Fibroblast of skin of back (primary cell): ENCODE measurements at places on chromosomes 3 and 15.

DNA sequence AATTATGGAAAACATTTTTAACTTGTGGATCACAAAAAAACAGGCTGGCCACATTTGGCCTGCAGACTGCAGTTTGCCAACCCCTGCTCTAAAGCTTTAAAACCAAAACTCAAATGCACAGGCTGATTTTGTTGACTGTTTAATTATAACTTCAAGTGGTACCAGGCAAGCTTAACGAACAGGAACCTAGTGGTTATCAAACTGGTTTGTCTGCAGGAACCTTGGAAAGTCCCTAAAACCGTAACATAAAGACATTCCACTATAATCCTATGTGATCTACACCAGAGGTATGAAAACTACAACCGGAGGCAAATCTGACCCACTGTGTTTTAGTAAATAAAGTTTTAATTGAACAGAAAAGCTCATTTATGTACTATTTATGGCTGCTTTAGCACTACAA is 52.4 kb downstream of the TBL1XR1 start:
- no peak for DNase-seq

GRCh38 chr15:61755467-61755866 is 304.8 kb downstream of the VPS13C start:
- no peak for DNase-seq

DNA sequence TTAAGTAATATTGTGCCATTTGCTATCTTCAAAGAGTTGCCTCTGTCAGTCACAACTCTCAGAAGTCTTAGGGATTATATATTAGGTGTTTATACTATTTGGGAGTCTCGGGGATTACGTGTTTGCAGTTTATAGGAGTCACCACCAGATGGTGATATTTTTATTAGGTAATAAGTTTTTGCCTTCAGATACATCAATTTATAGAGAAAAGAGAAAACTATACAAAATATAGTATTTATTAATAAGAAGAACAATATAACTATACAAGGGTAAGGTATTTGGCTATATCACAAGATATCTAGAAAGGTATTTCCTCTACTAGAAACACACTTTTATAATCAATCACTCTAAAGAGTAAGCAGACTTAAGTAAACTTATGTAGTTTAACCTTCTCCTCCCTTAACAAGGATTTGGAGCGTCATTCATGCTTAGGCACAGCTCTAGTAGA is 10.7 kb upstream of the DHX36 start:
- peak; percentile 41 for DNase-seq

- no peak for DNase-seq
These were observed 13.5 kb upstream of the DNAH1 start for GRCh38 chr3:52302426-52303145.

GRCh38 chr15:69591905-69592508 is 139.4 kb downstream of the RPLP1 start:
- DNase-seq = peak; percentile 10

DNA sequence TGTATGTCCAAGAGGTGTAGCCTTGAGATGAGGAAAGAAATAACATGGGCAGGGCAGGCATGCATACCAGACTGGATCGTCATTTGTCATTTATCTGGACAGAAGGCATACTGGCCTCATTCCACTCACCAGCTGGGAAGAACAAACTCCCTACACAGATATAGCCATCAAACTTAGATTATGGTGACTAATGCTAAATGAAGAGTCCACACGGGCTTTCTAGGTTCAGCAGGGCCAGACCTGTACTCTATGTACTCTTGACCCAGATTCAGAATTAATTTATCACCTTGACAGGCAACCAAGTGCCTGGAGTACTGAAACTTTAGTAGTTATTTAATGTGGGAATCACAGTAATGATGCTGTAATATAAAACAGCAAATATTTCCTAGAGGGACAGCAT is 164.3 kb upstream of the IL12A start:
- peak; percentile 93 for DNase-seq

- no peak for DNase-seq
These were observed 10.8 kb upstream of the VILL start for GRCh38 chr3:37979541-37980461.
